Stimulated activated naive CD4-positive, alpha-beta T cell treated with Interleukin-2 at 50 U/mL for 16 hours (primary cell): ENCODE measurements at places on chromosomes 12 and 14.

GRCh38 chr14:31897581-31898186 lies 179.4 kb upstream of the ARHGAP5 start:
- DNase-seq, result no peak

DNA sequence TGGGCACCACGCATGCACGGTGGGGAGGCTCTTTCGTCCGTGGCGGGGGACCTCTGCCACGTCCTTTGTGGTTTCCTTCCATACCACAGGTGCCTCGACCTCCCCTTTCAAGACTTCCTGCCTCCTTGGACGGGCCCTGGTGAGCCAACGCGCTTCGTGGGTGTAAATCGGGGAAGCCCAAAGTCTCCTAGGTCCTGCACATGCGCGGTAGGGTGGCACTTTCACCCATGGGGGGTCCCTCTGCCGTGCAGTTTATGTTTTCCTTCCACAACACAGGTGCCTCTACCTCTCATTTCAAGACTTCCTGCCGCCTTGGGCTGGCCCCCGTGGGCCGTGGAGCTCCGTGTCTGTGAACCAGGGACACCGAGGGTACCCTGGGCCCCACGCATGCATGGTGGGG lies 349.7 kb downstream of the ALG10 start:
- DNase-seq, result no peak

- no peak for DNase-seq
Observed at GRCh38 chr12:51900323-51900889, 6.9 kb upstream of the ACVRL1 start.

DNA sequence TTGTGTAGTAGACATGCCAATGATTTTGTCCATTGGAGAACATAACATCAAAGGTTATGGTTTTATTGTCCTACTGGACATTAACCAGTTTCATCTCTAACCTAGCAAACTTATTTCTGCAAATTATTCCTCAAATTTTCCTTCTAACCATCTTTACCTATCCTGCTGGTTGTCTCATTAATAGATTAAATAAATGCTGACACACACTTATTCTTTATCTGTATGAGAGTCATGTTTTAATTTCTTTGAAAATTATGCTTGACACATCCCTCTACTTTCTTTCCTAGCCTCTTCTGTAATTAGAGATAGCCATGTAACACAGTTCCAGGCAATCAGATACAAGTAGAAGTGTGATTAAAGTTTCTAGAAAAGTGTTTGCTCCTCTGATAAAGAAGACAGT lies 98.9 kb downstream of the RPS29 start:
- no peak for DNase-seq

- no peak for DNase-seq
Observed at GRCh38 chr12:45213107-45213506, 2.8 kb upstream of the ANO6 start.

- DNase-seq, result no peak
Observed at GRCh38 chr12:104263580-104264358, 39.8 kb upstream of the EID3 start.

GRCh38 chr12:91883811-91884210 lies 261.8 kb downstream of the BTG1 start:
- DNase-seq, result no peak

GRCh38 chr12:120940006-120940405 lies 35.8 kb upstream of the SPPL3 start:
- DNase-seq, result no peak

DNA sequence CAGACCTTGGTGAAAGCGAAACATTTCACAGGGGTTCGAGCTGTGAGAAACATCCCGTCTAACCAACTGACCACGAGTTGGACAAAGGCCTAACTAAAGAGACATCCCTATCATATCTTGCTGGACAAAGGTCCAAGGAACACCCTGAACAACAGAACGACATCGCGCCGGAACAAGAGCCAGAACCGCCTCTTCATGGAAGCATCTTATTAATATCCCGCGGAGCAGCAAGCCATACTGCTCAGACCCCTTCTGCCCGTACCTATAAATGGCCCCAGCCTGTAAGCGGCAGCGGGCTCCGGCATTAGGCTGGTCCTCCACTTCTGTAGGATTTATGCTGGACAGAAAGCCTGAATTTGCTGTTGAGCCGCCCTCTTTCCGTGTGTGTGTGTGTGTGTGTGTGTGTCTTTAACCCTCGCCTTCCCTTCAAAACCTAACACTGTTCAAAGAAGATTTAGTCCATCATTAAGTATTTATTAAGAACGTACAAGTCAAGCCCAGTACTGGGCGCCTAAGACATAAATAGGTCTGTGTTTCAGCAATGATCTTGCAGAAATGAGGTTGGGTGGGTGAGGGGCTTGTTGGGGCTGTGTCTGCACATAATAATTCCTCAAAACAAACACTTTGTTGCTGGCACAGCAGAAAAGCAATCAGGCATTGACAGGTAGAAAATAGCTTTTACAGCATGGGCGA lies 1.9 kb downstream of the SLC6A15 start:
- no peak for DNase-seq

DNA sequence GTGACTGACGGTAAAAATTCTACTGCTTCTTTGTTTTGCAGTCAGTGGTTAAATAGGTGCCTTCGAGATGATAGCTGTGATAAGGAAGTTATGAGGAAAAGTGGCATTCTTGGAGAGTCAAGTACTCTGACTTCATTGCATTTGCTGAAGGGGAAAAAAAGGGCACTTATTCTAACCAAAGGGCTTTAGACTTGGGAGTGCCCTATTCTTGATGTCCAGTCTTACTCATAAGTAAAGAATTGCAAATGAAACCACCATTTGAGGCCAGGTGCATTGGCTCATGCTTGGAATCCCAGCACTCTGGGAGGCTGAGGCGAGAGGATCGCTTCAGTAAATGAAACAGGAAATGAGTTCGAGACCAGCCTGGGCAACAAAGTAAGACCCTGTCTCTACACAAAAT lies 40.3 kb downstream of the BRAP start:
- DNase-seq, result no peak

GRCh38 chr14:23158779-23159178 lies 24.7 kb downstream of the SLC7A8 start:
- no peak for DNase-seq

DNA sequence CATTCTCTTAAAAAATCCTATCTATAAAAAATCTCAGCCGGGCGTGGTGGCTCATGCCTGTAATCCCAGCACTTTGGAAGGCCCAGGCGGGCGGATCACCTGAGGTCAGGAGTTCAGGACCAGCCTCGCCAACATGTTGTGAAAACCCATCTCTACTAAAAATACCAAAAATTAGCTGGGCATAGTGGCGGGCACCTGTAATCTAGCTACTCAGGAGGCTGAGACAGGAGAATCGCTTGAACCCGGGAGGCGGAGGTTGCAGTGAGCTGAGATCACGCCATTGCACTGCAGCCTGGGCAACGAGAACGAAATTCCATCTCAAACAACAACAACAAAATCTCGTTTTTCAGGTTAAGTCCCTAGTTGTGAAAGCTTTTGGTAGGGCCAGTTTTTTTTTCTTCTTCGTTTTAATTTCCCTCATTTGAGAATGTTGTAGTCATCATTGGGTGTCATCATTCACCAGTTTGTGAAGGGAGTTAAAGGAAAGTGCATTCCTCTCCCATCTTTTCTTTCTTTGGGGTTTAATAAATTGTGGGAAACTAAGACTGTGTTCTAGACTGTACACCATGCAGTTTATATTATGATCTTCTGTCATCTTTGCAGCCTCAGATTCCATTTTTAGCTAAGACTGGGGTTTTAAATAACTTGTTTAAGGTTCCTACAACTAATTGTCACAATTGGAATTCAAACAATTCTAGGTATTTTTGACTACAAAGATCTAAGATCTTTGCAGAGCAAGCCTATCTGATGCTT lies 23.9 kb downstream of the MDM2 start:
- DNase-seq, result no peak

DNA sequence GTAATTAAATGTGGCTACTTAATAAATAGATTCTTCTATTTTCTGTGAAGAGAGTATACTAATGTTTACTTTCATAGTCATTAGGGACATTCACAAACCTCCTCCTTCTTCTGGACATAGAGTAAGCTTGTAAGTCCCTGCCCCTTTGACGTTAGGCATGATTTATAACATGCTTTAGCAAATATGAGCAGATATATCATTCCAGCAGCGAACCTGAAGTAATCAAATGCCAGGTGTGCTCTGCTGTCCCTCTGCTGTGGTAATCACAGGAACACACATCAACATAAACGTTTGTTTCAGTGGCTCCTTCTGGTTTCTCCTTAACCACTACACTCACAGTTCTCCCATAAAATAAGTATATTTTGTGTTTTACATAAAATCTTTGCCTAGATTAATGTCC lies 961.8 kb downstream of the FLRT2 start:
- no peak for DNase-seq

DNA sequence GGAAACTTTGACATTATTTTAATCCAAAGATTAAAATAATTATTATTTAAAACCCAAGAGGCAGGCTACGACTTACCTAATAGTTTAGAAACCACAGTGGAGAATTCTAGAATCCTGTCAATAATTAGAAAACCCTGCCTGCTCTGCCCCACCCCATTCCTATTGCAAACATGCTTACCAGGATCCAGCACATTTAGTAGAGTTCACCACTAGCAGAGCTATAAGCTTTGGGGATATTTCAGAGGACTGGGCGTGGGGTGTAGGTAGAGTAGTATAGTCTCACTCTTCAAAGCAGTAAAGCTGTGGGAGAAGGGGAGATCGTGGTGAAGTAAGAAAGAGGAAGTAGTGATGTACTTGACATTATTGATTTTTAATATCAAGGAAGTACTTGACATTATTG lies 100.3 kb downstream of the FIGNL2 start:
- DNase-seq, result no peak
